ENCODE measurements at places on chromosomes 6 and 20.

DNA sequence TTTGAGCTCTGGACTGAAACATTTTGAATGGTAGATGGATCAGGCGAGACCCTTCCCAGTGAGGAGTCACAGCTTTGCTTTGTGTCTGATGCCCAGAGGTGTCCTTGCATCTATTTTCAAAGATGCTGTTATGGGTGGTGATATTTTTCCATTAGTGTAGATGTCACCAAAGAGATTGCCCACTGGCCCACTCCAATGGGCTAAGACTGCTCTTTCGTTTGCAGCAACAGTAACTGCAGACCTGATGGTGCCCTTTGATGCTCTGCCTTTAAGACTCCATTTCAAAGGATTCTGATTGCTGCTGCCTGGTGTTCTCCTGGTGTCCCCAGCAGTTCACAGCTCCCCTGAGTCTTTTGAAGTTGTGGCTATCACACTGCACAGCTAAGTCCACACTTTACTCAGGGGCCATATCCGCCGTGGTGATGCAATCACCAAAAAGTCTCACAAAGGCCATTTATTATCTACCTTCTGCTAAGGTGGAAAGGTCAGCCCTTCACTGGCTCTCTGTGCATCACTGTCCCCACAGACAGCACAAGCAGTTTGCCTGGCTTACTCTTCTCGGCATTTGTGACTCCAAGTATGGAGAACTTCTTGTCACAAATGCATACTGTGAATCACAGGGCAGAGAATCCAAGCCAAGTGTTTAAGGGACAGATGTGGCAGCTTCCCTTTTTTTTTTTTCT lies 56.4 kb downstream of the NOX3 start:
- DNase-seq: no peak

- no peak for DNase-seq
These were observed 92.9 kb downstream of the FOXC1 start for GRCh38 chr6:1702580-1703051.

DNA sequence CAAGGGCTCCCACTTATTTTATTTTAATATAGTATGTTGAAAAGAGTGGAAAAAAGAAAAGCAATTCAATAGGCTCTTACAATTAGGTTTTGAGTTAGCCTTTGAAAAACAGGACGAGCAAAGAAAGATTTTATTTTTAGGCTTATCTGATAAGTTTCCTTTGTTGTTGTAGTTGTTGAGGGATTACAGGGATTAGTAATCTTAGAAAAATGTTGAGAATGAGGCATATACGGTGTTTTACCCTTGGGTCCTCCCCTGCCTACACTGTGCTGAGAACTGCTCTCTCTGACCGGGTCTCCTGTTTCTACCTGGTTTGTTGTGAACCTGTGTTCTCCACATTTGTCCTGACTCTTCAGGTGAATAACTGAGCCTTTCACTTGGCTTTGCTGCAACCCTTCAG lies 16.7 kb downstream of the TRAPPC3L start:
- no peak for DNase-seq

DNA sequence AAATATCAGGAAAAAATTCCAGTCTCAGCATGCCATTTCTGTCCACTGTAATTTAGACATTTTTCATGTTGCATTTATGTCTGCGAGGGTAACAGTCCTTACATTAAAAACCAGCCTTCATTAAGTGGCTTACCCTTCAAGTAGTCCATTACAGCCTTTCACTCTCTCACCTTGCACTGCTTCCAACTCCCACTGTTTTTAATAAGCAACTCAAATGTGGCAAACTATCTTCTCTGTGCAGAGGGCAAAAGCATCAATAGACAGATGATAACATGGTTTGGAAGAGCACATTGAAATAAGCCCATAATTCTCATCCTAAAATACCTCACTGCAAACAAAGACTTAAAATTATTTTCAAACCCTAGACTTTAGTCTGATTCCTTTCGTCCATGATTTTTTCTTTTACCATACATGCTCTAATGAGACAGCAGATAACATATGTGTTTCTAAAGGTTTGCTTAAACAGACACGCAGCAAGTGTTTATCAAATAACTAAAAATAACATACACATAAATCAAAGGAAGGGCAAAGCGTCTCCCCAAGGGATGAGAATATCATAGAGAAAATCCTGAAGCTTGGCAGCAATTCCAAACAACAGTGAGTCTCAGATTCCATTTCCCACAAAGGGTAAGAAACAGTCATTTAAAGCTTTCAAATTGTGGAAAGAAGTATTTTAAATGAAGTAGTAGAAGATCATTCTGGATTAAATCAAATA lies 130.4 kb downstream of the PTPRK start:
- DNase-seq: no peak

DNA sequence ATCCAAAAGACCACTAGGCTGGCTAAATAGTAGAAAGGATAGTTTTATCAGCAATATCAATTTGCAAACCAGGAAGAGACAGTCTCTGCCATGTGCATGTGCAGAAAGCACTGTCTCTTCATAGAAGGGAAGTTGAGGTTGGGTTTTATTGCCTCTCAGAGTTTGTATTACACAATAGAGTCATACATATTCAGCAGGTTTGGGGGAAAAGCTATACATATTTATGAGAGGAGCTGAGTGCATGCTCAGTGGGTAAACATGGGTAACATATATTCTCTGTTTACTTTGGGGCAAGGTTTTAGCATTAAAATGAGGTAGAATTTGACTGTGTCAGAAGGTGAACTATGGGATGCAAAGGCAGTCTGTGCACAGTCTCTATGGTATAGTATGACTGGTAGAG lies 14.9 kb downstream of the TMEM170B start:
- no peak for DNase-seq

- DNase-seq: no peak
These were observed 121.3 kb upstream of the PTPRK start for GRCh38 chr6:128641703-128642102.

DNA sequence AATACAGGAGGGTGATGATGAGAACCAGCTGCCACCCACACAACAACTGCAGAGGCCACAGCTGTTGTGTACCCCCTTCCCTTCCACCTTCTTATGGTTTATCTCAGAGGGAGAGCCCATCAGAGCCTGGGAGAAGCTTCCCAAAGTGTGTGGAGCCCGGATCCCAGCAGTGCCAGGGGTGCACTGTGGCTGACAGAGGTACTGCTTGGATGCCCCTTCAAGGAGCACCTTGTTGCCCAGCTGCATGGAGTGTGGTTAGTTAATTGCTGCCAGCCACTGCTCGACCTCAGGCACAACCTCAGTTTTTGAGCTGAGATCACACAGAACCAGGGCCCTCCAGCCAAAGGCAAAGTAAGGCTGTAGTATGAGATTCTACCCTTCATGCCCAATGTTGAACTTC lies 13.0 kb downstream of the PI3 start:
- no peak for DNase-seq

GRCh38 chr20:45425561-45425960 lies 9.6 kb downstream of the PIGT start:
- DNase-seq: no peak

- no peak for DNase-seq
These were observed 77.7 kb downstream of the SOBP start for GRCh38 chr6:107567643-107568042.

DNA sequence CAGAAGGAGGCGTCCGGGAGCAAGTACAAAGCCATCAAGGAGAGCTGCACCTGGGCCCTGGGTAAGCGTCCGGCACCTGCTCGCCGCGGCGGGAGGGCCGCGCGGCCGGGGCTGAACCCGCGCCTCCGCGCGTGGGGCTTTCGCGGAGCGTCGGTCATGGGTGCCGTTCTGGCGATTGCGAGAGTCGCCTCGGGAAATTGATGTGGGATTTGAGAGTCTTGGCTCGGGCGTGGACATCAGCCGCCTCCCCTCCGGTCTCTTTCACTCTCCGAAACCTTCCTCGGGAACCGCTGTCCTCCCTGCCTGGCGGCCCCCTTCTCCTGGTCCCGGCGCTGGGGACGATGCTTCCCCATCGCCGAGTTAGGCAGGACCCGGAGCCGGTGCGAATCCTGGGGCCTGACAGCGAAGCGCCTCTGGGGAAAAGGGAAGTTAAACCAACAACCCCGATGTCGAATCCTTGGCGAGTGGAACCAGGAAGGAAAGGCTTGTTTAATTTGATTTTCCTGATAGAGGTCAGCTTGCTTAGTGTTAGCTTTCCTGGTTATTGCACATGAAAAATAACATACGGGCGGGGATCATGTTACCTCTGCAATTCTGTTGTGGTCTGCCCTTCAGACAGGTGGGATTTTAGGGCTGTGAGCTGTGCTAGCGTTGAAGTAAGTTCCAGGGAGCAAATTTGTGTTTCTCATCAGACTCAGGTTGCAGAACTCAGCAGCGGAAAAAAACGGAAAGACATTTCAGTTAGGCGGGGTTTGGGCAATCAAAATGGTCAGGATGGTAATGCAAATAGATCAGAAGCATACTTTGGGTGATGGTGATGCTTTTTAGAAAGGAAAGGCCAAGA lies 594 bp downstream of the ARFGEF3 start:
- DNase-seq: no peak

DNA sequence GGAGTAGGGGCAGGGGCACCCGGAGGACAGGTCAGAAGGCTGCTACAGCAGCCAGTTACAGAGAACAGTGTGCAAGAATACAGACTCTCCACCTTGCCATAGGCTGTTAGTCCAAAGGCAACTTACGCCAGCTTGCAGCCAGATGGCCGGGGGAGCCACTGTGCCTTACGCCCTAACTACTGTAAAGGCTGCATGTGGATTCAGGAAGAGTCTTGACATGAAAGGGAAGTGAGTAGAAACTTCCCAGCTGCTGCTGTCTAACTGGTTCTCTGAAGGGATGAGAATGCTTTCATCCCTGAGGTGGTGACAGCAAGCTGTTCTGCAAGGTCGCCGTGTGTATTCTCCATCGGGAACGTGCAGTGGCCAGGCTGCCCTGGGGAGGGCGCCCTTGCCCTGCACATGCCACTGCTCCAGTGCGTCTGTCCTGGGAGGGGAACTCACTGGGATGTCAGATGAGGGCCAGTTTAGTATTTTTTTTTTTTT lies 46.1 kb downstream of the LYRM4 start:
- no peak for DNase-seq

- DNase-seq: no peak
These were observed 307.1 kb upstream of the FLRT3 start for GRCh38 chr20:14644306-14645097.

DNA sequence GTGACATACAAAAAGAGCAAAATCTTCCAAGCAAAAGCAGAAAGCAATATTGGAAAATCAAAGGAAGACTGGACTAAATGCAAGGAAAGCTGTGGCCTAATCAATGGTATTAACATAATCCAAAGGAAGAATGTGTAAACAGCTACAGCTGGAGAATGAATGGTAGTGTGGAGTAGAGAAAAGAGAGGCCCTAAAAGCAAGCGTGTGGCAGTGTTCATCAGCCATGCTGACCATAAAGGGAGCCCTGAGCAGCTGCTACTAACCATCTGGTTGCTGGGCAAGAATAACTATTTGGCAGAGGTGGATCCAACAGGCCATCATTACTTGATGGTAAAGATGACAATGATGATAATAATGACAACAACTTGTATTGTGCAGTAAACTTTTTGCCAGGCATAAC lies 148.5 kb upstream of the BEND6 start:
- no peak for DNase-seq

GRCh38 chr20:40470445-40471260 lies 218.4 kb downstream of the MAFB start:
- DNase-seq: no peak

GRCh38 chr6:15166121-15166520 lies 79.7 kb upstream of the JARID2 start:
- DNase-seq: no peak

- DNase-seq: no peak
These were observed 1288.6 kb upstream of the GJE1 start for GRCh38 chr6:140844167-140844566.
